ENCODE measurements at places on chromosomes 4 and X.
A peak's percentile ranks its signal among the peaks of the same experiment; 100 is the strongest.

DNA sequence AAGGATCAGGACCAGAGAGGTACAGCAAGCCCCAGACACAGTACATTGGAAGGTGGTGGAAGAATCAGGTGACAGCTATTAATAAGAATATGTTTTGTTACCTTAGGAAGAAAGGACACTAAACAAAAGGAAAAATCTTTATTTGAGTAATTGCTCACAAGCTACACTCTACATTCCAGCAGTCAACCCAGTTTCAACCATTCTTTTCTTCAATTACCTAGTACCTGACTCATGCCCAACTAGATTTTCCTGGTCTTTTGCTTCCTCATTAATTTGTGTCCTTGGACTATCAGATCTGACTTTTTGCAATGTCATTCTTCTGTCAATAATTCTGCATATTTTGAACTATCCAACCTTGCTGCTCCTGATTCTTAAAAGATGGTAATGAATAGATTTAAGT lies 22.5 kb upstream of the GLRA2 start:
- DNase-seq = no peak

DNA sequence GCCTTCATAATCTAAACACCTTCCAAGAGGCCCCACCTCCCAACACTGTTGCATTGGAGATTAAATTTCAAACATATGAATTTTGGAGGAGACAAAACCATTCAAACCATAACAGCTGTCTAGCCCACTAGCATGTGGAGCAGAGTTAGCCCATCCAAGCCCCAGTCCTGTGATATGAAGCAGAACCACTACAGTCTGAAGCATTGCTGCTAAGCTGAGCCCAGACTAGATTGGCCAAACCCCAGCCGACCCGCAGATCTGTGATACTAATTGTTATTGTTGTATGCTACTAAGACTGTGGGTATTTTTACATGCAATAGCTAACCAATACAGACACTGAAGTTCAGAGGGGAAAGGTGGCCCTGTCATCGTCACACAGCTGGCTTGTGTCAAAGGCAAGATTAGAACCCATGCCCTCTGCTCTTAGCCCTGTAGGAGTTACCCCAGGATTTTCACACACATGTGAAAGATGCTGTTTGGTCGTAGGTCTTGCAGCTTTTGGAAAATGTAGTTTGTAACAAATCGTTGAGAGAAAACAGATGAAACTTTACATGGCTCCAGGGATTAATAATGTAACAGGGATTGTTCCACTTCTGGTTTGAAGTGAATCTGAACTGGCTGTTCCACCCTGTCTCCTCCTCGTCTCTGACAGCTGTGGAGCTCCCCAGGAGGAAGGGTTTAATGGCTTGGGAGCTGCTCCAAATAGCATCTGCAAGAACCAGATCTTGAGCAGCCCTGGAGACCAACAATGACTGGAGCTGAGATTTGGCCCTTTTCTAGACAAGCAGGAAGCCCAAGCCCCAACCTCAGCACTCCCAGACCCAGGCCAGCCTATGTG lies 517.5 kb downstream of the MID1IP1 start:
- DNase-seq = no peak

- DNase-seq = no peak
Measured at GRCh38 chr4:6937201-6937600, 27.6 kb downstream of the TBC1D14 start.

DNA sequence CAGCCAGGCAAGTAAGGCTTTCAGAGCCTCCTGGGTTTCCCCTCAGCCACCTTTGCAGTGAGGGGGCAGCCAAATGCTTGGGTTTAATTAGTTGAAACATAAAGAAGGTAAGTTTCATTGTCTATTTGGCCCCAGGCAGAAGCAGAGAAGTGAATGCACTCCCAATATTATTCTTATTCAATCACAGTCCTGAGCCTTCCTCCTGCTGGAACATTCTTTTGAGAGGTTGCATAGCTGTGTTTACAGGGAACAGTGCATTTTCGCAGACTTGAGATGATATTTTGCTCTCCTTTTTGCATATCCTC lies 13.9 kb downstream of the SLC2A9 start:
- DNase-seq = no peak

- no peak for DNase-seq
Measured at GRCh38 chrX:57951666-57952319, 41.5 kb upstream of the ZXDA start.

GRCh38 chrX:57932266-57932665 lies 22.0 kb upstream of the ZXDA start:
- DNase-seq = no peak

- DNase-seq = no peak
Measured at GRCh38 chr4:87097075-87097474, 123.3 kb downstream of the KLHL8 start.

- DNase-seq = no peak
Measured at GRCh38 chr4:105139646-105140045, 7.0 kb upstream of the TET2 start.

DNA sequence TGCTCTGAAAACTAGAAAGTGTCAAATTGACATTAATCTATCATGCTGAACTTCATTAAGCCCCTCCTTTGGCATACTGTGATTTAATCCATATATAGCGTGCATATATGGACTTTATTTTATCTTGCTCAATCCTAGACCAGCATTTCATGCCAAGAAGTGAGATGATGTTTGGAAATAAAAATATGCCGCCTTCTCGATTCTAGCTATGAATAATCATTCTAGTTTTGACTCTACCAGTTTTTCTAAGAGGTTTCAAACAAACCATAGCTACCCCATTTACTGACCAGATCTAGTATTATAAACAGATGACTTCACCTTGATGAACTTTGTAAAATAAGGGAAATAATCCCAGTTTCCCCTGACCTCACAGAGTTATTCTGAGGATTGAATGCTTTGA lies 95.0 kb downstream of the ARX start:
- DNase-seq = no peak

DNA sequence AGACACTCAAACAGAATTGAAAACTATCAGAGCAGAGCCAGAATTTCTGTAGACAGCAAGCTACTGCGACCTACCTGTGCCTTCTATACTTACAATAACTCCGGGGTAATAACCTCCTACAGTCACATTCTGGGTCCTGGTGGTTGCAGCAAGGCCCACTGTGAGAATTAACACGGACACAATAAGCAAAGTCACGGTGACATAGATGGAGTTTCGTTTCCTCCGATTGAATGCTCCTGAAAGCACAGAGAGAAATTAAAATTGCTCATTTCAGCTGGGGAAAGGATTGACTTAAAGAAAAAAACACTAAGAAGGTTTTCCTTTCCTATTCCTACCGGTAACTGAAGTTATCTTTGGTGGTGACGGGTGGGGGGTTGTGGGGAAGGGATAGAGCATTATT lies 7.0 kb downstream of the TMEM255A start:
- DNase-seq = no peak

GRCh38 chr4:18529482-18529881 lies 507.9 kb upstream of the LCORL start:
- DNase-seq = no peak

DNA sequence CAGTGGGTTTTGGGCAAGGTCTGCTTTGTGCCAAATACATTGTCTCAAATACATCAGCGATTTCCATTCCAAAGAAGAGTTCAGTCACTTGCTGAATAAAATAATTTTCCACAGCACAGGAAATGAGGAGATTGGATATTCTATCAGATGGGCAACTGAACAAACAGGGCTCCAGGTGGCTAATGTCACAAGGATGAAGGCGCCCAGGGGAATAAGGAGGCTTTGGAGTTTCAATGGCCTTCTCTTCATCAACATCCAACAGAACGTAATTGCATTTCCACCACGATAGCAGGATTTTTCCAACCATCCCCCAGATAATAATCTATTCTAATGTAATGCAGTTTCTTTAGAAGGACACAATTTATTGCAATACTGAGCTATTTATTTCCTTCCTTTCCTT lies 104.7 kb upstream of the KLHL13 start:
- DNase-seq = peak; percentile 83

- no peak for DNase-seq
Measured at GRCh38 chr4:54224996-54225597, 4.0 kb upstream of the PDGFRA start.
